ENCODE measurements at places on chromosomes 7 and 10. TPM values are rescaled to one million over a fixed set of nuclear protein-coding genes. Genes with fewer than 3 reads are reported as not detected.

DNA sequence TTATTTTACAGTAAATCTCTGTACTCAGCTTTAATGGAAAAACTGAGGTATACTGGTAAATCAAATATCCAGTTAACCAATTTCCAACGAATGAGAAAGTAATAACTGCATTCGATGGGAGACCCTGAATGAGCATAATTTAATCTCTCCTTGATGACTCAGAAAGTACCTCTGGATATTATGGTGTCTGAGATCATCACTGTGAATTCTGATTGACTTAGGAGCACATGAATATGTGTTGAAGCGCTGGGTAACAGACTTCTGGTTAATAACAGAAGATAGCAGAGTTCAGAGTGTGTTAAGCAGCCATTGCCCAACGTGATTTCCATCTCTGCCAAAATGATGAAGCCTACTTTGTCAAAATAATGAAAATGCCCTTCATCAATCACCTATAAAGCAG is 116.6 kb downstream of the NRP1 start:
- H3K27me3 ChIP-seq, result no peaks in the 10 kb centered on the region
- no peaks in the 10 kb centered on the region for H3K36me3 ChIP-seq
- no peak overlapping the region for H3K4me3 ChIP-seq
- DNase-seq, result no peak

DNA sequence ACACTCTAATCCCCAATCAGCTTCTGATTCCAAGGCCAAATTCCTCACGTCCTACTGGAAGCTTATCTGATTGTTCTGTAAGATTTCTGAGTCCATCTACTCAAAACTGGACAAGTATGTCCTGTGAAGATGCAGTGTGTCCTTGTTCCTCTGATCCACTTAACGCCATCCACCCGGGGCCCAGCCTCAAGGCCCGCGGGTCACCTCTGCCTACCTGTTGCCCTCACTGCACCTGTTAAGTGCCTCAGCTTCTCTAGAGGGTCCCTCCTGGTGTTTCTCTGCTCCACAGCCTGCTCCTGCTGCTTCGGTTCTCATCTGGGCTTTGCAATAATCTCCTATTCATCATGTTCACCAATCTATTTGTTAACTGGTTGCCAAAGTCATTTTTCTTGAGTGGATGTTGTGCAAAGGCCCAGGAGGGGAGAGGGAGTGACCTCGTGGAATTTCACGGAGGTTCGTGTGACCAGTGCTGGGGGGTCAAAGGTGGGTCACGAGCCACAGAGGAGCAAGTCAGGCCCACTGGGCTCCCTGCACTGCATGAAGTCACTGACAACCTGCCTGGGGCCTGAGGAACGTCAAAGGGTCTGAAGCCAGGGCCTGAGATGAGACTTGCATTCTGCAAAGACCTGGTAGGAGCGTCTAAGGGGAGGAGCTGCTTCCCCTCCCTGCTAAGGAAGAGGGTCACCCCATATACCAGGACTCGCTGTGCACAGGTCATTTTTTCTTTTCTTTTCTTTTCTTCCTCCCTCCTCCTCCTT is 338.1 kb downstream of the WDR37 start:
- H3K4me3 ChIP-seq, result no peak overlapping the region
- H3K36me3 ChIP-seq, result no peaks in the 10 kb centered on the region
- H3K27ac ChIP-seq, result no peak overlapping the region
- DNase-seq, result no peak
- H3K4me1 ChIP-seq, result no peaks in the 10 kb centered on the region
- no peaks in the 10 kb centered on the region for H3K27me3 ChIP-seq

DNA sequence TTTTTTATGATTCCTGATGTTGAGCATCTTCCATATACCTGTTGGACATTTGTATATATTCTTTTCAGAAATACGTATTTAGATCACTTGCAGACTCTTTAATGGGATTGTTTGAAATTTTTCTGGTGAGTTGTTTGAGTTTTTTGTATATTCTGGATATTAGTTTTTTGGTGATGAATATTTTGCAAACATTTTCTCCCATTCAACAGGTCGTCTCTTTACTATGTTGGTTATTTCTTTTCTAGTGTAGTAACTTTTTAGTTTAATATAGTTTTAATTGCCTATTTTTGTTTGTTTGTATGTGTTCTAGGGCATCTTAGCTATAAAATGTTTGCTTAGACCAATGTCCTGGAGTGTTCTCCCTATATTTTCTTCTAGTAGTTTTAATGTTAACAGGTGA is 72.7 kb downstream of the ZWINT start:
- no peaks in the 10 kb centered on the region for H3K4me1 ChIP-seq
- no peaks in the 10 kb centered on the region for H3K27me3 ChIP-seq
- H3K27ac ChIP-seq, result no peak overlapping the region
- no peak for DNase-seq
- no peaks in the 10 kb centered on the region for H3K36me3 ChIP-seq

DNA sequence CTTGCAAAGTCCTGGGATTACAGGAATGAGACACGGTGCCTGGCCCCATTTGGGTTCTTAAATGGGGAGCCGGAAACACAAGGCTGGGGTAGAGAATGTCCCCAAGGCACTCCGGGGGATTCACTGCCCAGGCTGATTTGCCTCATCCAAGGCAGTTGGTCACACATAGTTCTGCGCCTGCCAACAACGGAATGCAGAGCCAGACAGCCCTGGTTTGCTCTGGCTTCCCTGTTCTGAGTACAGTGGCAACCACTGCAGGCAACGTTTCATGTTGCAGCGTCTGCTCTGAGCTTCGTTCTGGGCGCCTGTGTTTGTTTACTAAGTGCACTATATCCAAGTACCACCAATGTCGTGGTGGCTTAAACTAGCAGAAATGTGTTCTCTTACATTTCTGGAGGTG is 61.7 kb upstream of the C1QL3 start:
- H3K27ac ChIP-seq, result no peak overlapping the region
- H3K27me3 ChIP-seq, result no peaks in the 10 kb centered on the region
- no peak for DNase-seq
- H3K4me3 ChIP-seq, result no peak overlapping the region

- no peak for DNase-seq
- no peak overlapping the region for H3K4me3 ChIP-seq
- H3K36me3 ChIP-seq, result no peaks in the 10 kb centered on the region
- no peaks in the 10 kb centered on the region for H3K27me3 ChIP-seq
These were observed 43.2 kb downstream of the CCNY start for GRCh38 chr10:35379226-35380137.

GRCh38 chr10:116216676-116217075 is 56.3 kb downstream of the GFRA1 start:
- H3K4me1 ChIP-seq, result no peaks in the 10 kb centered on the region
- no peak overlapping the region for H3K4me3 ChIP-seq
- H3K27ac ChIP-seq, result no peak overlapping the region
- no peak for DNase-seq

GRCh38 chr7:2032030-2032875 is 200.5 kb downstream of the MAD1L1 start:
- H3K27ac ChIP-seq, result no peak overlapping the region
- H3K27me3 ChIP-seq, result no peaks in the 10 kb centered on the region
- no peak for DNase-seq
- peaks cover 20% of the 10 kb centered on the region for H3K4me1 ChIP-seq

TCERG1L gene
- total RNA-seq, result 0.93 TPM
